ENCODE measurements at places on chromosomes 1 and 21.

DNA sequence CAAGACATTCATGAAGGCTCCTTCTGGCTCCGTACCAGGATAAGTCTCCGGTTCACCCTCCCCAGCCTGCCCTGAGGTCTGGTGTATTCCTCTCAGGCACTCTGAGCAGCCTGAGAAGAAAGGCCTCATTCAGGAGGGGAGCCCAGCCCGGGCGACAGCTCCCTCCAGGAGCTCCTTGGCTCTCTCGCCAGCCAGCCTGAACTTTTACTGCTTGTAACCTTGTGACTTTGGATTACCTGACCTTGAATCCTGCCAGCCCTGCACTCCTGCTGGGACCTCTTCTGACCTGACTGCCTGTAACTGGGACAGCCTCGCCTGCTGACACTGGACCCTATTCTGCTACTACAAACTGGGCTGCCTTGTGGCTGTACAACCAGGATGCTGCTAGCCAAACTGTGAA, 65.8 kb downstream of the CD34 start:
- no peak for DNase-seq

DNA sequence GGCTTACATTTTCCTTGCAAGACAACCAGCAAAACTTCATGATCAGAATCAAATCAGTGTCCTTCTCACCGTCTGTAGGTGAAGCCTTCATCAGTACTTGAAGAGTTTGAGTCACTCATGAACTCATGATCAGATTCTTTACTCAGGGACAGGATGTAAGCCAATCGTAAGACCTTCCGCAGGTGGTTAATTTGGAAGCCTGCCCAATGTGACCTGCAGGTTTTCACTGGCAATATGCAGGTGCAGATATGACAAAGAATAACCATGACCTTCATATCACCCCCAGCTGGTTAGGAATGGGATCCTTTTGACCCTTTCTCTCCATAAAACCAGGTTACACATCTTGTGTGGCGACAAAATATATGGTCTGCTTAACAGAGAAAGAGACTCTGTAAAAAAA, 2.4 kb upstream of the PRAMEF20 start:
- no peak for DNase-seq

DNA sequence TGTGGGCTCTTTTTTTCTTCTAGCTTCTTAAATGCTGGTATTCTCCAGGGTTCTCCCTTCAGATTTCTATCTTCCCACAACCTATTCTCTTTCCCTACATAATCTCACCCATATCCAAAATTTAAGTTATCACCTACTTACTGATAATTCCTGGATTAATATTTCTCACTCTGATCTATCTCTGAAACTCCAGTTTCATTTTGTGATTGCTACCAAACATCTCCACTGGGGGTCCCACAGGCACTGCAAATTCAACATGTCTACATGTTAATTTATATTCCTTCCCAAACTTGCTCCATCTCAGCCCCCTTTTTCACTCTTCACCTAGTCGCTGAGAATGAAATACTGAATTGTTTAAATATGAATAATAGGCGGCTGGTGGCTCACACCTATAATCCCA, 9.9 kb upstream of the C1orf141 start:
- DNase-seq: no peak

DNA sequence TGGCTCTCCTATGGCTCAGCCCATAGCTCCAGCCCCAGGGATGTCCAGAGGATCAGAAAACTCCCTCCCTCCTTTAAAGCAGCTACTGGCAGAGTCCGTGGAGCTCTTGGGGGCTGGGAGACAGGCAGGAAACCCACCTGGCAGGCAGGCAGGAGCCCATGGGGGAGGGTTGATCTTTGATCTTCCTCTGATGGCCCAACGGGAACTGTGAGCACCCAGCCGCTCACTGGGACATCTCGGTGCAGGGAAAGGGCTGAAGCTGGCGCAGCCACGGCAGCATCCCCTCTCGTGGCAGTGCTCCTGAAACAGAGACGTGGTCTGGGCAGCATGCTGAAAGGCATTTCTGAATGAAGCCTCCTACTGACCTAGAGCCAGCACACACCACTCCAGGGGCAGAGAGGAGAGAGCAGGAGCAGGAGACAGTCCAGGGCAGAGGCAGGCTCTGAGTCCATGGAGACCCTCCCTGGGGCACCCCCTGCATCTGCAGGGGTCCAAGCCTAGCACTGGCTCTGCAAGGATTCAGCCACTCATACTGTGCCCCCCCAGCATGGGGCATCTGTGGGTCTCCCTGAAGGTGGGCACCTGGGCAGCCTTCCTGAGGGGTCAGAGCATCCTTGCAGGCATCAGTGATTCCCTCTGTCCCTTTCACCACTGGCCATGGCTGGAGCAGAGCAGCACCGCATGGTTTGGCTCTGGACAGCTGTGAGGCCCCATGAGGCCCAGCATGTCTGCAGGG, 4.9 kb upstream of the SLX9 start:
- DNase-seq: no peak

DNA sequence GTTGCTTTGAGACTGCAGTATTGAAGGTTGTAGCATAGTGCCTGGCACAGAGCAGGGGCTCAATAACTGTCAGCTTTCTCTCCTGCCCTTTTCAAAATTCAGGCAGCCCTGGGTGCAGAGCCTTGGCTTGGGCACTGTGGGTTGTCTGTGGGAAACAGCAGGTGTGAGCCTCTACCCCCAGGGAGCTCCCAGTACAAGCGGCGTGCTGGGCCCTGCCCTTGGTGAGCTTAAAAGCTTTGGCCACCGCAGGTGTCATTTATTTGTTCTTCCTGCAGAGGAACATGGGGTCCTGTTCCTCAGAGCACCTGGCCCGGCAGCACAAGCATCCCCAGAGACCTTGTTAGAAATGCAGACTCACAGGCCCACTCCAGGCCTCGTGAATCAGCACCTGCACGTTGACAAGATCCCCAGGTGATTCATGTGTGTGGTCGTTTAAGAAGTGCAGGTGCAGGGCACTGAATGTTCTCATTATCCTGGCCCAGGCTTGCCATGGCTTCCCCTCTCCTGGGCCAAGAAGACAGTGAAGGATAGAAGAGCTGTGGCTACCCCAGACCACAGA, 29.9 kb upstream of the IGSF21 start:
- DNase-seq: no peak

GRCh38 chr1:53573931-53574330, 114.7 kb downstream of the DMRTB1 start:
- DNase-seq: no peak

DNA sequence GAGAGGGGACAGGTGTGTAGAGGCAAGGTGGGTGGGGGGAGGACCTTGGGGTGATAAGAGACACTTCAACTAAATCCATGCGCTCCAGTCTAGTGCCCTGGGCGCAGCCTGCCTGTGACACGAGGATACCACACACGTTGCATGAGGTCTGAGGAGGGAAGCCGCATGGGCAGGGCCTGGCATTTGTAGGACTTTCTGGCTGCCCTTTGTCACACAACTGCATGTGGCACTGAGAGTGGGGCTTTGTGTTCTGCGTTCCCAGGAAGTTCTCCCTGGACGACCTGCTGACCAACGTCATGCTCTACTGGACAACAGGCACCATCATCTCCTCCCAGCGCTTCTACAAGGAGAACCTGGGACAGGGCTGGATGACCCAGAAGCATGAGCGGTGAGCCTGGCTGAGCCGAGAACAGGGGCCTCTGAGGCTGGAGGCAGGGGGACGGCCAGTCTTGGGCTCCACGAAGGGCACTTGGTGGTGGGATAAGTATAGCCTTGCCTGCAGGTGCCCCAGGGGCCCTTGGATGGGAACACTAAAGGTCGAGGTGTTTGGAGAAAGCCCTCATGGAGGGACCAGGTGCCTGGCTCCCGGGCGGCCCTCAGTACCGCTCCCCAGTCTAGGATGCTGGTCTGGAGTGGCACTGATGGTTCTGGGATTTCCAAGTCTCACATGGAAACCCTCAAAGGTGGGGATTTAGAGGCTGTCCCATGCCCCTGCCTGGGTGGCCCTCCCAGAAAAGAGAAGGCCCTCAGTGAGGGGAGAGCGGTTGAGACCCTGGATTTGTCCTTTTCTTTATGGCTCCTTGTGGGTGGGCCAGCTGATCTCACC, 34.5 kb downstream of the EPHX1 start:
- DNase-seq: no peak

DNA sequence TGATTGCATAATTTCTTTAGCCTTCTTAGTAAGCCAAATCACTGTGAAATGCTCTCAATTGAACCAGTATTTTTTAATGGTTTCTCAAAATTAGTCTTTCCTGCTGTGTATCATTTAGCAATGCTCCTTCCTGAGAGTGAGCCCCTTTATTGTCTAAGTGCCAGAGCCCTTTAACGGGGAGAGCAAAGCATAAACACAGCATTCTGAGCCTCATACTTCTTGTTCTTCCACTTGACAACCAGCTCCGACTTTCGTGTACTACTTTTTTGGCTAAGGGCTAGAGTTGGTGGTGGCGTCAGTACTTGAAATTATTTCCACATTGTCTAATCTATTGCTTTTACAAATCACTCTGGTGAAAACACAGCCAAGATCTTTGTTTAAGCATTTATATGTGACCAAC, 299.0 kb downstream of the TPR start:
- DNase-seq: no peak

DNA sequence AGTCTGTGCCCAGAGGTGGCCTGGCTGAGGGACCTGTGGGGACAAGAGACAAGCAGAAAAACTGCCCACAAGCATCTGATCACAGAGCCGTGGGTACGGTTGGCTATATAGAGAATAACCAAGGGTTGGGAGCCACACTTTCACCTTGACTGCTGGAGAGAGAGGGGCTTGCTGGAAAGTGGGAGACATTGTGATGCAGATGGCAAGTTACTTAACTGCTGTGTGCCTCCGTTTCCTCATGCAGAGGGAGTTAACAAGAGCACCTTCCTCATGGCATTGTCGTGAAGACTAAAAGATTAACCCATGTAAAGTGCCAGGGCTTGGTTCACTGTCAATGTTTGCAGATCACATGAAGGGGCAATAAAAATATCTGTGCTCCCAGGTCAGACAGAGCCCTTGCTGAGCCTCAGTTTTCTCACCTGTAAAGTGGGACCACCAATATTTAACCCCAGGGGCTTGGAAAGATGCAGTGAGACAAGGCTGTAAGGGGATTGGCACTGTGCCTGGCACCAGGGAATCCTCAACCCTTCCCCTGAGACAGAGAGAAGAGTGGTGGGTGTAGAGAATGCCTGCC, 52.8 kb downstream of the SDC3 start:
- DNase-seq: no peak

- DNase-seq: no peak
Observed at GRCh38 chr1:226872437-226872836, 2.0 kb downstream of the PSEN2 start.

DNA sequence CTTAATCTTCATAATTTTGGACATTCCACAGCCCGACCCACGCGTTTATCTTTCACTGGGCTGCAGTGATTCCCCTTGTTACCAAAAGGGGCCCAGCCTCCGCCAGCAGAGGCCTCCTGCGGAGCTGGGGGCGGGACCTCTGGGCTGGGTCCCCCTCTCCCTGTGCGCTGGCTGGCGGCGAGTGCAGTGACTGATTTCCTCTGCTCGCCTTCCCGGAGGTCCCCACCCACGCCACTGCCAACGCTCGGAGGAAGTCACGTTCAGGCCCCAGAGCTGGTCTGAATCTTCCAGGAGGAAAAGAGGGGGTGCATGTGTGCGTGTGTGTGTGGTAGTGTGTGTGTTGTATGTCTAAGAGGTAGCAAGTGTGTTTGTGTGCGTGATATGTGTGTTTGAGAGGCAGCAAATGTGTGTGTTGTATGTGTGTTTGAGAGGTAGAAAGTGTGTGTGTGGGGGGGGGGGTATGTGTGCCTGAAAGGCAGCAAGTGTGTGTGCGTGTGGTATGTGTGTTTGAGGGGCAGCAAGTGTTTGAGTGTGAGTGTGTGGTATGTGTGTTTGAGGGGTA, 35.0 kb upstream of the JAK1 start:
- no peak for DNase-seq

GRCh38 chr1:202599669-202600431, 110.4 kb downstream of the SYT2 start:
- no peak for DNase-seq

DNA sequence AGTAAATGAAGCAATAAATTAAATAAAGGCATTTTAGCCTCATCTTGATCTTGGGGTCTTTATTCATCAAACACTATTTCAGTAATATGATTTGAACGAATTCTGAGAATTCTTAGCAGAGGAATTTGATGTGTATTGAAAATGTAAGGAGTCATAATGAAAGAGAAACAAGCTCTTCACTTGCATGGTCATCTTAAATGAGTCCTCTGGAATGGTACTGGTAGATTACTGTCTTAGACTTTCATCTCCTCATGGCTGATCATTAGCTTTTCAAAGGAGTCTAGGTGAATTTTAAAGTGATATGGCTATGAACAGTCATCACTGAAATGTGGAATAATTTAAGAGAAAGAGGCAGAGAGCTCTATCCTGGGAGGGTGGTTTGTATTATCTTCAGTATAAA, 30.0 kb downstream of the PRRC2C start:
- DNase-seq: no peak

GRCh38 chr1:31595836-31596736, 19.8 kb downstream of the TINAGL1 start:
- DNase-seq: no peak

DNA sequence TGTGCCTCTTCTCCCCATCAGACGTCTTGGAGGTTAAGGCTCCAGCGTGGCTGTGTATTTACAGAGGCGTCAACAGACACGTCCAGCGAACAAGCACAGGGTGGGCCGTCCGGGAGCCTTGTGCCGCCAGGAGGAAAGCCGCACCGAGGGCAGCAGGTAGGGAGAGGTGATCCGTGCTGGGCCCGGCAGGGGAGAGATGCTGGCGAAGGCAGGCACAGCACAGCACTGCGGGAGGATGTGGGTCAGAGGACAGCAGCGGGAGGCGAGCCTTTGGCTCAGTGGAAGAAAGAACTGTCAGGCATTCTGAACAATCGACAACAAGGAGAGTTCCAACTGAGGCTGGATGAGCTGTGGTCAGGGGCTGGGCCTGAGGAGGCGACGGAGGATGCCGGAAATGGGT, 144.1 kb upstream of the TNR start:
- DNase-seq: no peak

GRCh38 chr1:96979304-96980268, 258.0 kb downstream of the PTBP2 start:
- no peak for DNase-seq

DNA sequence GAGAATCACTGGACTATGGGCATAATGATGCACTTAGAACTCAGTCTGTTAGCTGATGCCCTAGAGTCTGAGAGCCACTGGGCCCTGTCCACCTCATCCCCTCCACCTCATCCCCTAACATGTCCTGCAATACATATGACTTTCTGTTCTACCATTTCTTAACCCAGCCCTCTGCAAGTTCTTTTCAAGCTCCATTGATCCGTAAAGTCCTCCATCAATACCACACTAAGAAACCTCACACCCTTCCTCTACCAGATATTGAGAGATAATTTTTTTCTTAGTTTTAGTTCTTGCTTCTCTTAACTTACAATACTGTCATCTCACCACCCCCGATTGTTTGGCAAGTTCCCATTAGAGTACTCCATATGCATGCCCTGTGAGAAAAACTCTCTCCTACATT, 22.1 kb downstream of the FCRL4 start:
- DNase-seq: no peak

- DNase-seq: no peak
Observed at GRCh38 chr1:47554082-47554481, 116.2 kb downstream of the FOXD2 start.

Data from cortex of kidney (tissue), 1 donor.